Thymus (tissue), 14 donors: ENCODE measurements at places on chromosomes 2 and 18. TPM values are rescaled to one million over a fixed set of nuclear protein-coding genes. Genes with fewer than 3 reads are reported as not detected.

DNA sequence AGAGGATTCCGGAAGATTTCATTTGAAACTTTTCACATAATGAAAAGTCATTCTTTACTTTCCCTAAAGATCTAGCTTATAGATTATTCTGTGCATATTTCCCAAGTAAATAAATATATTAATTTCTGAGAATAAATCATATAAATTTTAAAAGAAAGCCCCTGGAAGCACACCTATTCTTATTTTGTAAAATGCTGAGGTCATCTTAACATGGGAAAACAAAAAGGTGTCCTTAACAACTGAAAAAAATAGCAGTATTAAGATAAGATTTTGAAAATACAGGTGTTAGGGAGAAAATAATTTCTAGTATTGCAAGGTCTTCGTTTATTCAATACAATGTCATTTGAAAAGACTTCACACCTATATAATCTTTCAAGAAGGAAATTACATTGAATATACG is 567.5 kb upstream of the CHAC2 start:
- H3K27me3 ChIP-seq: no peaks in the 10 kb centered on the region
- DNase-seq: no peak
- no peaks in the 10 kb centered on the region for H3K36me3 ChIP-seq
- H3K4me3 ChIP-seq: no peak overlapping the region

DNA sequence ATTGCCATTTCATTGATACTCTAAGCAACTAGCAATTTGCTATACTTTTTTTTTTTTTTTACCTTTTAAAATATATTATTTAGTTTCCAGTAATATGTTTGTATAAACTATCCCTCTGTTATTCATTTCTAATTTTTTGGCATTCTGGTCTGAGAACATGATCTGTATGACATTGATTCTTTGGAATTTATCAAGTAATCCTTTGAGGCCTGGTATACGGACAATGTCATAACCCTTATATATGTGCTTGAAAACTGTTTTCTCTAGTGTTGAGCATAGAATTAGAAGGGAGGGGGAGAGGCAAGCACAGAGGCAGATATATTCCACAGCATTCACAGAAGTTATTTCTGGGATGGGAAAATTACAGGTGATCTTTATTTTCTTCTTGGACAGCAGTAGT is 48.2 kb upstream of the POLE4 start:
- peaks cover 9% of the 10 kb centered on the region for H3K27me3 ChIP-seq
- peaks cover 7% of the 10 kb centered on the region for H3K4me1 ChIP-seq
- H3K27ac ChIP-seq: no peak overlapping the region
- no peak for DNase-seq

- no peaks in the 10 kb centered on the region for H3K27me3 ChIP-seq
- H3K27ac ChIP-seq: no peak overlapping the region
- H3K4me1 ChIP-seq: no peaks in the 10 kb centered on the region
- DNase-seq: no peak
- no peak overlapping the region for H3K4me3 ChIP-seq
Observed at GRCh38 chr2:180374502-180375281, 367.6 kb upstream of the CWC22 start.

DNA sequence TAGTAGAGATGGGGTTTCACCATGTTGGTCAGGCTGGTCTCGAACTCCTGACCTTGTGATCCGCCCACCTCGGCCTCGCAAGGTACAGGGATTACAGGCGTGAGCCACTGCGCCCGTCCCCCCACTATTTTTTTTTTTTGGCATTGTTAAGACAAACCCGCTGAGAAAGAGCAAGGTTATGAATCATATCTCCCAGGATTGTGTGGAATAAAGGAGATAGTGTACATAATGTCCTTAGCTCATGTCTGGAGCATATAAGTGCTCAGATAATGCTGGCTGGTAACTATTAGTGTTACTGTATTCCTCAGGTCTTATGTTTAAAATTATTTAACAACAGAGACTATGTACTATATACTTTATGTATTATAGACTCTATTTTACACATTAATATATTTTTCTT is 36.0 kb downstream of the TTC27 start:
- H3K4me3 ChIP-seq: no peak overlapping the region
- H3K4me1 ChIP-seq: no peaks in the 10 kb centered on the region
- H3K27ac ChIP-seq: no peak overlapping the region
- no peaks in the 10 kb centered on the region for H3K36me3 ChIP-seq
- no peak for DNase-seq

DNA sequence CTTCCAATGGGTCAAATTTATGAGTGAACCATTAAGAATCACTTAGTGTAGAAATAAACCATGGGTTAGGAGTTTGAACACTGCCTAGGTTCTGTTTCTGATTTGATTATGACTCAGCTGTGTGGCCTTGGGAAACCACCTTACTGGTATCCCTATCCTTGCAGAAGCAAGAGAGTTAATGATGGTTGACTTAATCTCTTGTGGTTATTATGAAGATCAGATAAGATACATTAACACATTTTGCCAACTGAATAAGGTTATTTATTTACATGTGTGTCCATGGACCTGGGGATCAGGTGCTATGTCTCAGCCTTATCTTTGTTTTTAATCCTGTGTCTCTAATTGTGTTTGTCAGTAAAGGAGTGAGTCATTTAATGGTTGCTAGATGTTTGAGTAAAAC is 5.4 kb upstream of the KCNJ13 start:
- peaks cover 17% of the 10 kb centered on the region for H3K36me3 ChIP-seq
- H3K4me3 ChIP-seq: no peak overlapping the region
- DNase-seq: no peak
- no peaks in the 10 kb centered on the region for H3K27me3 ChIP-seq
- H3K4me1 ChIP-seq: no peaks in the 10 kb centered on the region
- H3K27ac ChIP-seq: no peak overlapping the region

- no peaks in the 10 kb centered on the region for H3K36me3 ChIP-seq
- no peak overlapping the region for H3K4me3 ChIP-seq
- H3K4me1 ChIP-seq: peaks cover 5% of the 10 kb centered on the region
- H3K27ac ChIP-seq: no peak overlapping the region
- no peaks in the 10 kb centered on the region for H3K27me3 ChIP-seq
Observed at GRCh38 chr2:54000524-54000923, 29.7 kb upstream of the PSME4 start.

NCKAP1 gene
- total RNA-seq: 23.7 TPM
